ENCODE measurements at places on chromosomes 1 and 21.
A peak's percentile ranks its signal among the peaks of the same experiment; 100 is the strongest.

DNA sequence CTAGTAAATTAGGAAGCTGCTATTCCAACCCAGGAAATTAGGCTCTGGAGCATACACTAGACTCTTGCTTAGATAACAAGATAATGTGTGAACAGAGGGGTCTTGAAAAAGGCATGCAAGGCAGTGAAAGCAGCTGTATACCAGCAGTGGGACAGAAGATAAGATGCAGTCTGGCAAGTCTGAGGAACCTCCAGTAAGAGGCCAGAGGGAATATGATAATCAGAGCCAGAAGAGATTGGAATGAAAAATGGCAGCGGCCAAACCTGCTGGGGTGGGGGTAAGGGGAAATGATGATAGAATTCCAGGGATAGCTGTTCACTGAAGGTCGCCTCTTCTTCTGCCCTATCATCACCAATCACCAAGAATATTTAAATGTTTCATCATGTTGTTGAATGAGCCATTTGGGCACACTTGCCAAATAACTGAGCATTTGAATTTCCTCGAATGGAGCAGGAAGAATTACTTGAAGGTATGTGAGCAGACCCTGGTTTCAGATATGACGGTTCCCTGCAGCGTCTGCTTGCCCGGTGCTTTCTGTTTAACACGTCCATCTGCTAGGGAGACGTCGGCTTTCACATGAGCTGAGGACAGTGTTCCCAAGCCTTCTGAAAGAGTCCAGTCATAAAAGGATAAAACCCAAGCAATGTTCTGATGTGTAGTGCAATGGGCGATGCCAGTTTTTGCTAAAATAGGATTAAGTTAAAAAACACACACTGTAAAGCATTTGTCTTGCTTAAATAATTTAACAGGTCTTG lies 173.3 kb downstream of the RWDD3 start:
- no peak for DNase-seq

GRCh38 chr1:60569189-60569588 lies 495.6 kb upstream of the C1orf87 start:
- no peak for DNase-seq

DNA sequence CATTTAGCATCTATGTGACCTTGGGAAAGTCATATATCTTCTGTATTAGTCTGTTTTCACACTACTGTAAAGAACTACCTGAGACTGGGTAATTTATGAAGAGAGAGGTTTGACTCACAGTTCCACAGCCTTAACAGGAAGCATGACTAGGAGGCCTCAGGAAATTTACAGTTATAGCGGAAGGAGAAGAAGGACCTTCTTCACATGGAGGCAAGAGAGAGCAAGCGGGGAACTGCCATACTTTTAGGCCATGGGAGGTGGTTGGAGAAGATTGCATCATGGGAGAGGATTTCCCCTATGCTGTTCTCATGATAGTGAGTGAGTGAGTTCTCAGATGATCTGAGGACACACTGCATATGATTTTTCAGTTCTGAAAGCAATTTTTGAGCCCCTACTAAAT lies 87.9 kb downstream of the CLEC20A start:
- no peak for DNase-seq

- peak; percentile 47 for DNase-seq
Observed at GRCh38 chr1:212286556-212287131, 1.4 kb downstream of the PPP2R5A start.

GRCh38 chr1:73411479-73411878 lies 786.5 kb downstream of the LRRIQ3 start:
- DNase-seq: peak; percentile 92

DNA sequence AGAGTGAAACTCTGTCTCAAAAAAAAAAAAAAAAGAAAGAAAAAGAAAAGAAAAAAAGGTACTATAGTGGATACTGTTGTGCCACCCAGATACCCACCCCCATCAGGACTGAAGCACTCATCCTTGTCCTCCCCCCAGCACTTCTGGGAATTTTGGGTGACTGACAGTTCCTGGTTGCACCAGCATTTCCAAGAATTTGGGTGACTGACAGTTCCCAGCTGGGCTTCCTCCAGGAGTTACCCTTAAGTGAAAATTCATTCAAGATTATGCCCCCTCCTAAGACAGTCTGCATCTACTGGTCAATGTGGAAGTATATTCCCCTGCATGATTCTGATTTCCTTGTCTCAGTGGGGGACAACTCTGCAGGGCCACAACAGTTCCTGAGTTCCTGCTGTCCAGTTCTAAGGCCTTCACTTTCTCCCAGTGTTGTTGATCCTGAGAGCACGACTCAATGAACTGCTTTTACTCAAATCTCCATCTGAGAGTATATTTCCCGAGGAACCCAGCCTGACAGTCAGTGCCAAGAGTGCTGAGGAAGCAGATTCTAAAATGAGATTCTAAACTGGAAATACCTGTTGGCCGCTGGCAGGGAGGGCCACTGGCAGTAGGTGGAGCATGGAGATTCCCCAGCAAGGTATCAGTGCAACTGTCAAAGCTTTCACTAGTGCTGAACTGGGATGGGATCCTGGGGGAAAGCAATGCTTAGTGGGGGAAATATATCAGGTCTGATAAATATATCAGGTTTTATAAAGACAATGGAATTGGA lies 18.5 kb downstream of the RIIAD1 start:
- peak; percentile 82 for DNase-seq

DNA sequence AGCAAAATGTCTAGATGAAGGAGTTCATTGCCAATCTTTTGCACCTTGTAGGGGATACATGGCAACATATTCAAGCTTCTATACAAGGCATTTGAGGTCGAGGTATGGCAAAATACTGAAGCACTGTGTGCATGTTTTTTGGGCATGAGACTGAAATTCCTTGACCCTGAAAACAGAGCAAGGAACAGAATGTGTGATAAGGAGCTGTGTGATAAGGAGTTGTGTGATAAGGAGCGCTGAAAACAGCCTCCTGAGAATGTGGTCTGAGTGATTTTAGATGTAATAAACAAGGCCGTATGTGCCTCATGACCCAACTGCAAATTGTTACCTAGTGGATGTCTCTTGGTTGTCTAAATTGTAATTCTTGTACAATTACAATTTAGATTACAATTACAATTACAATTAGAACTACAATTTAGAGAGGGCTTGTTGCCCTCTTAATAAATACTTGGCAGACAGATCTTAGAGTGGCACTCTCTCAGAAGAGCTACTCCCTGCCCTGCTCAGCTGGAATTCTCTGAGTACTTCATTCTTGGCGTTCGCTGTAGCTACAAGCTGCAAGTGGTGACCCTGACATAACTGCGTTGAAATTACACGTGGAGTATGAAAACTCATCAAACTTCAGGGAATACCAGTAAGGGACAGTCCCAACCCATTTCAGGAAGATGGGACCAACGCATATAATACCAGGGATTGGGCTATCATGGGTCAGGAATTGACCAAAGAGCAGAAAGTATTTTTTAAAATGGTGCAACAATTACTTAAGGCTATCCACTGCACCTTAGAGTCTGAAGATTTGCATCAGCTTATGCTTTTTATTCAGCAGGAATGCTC lies 20.0 kb upstream of the ITLN1 start:
- no peak for DNase-seq

- DNase-seq: peak; percentile 38
Observed at GRCh38 chr21:38311765-38312164, 55.0 kb downstream of the KCNJ15 start.

- DNase-seq: no peak
Observed at GRCh38 chr1:97204468-97204867, 482.9 kb downstream of the PTBP2 start.

DNA sequence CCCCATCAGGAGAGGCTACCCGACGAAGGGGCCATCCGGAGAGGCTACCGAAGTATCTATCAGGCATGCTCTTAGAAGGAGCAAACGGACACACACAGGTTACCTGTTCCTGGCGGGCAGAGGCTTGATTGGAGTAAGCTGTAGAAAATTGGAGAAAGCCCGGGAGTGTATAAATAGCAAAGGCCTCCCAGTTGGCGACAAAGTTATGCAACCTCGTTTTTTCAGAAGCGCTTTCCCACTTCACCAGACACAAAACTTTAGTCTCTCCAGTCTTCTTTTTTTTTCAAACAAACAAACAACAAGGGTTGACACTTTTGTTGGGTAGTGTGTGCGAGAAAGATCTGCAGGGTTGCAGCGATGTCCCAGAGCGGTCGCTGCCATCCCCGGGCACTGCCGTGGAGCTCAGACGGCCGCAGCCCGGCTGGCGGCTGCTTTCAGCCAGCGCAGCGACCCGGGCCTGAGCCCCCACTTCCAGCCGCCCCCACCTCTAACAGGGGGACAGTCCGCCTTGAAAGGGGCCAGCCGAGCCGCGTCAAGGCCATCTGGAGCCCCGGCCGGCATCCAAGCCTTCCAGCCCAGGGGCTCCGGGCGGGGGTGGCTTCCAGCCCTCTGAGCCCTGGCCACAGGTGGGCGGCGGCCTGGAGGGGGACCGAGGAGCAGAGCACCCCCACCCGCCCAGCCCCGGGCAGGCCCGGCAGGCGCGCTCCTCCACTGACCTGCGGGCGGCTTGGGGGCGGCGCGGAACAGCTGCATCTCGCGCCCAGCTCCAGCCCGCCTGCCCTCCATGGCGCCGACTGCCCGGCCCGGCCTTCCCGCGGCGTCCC lies 616 bp downstream of the MCOLN3 start:
- peak; percentile 65 for DNase-seq

DNA sequence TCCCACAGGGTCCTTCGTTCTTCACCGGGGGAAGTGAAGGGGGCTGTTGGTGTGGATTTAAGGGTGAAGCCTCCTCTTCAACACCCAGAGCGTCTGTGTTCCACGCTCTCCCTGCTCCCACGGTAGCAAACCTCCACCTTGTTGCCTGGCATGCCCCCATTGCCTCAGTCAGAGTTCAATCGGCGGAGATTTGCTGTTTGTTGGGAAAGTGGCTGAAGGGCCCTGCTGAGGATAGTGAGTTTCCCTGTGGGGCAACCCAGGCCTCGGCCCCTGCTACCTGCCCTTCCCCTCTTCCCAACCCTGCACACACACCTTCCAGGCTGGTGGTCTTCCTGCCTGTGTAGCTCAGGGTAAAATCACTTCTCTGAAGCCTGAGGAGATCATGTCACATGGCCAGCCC lies 60.5 kb downstream of the TOR1AIP2 start:
- DNase-seq: no peak

GRCh38 chr1:155835548-155835947 lies 21.5 kb downstream of the GON4L start:
- no peak for DNase-seq

GRCh38 chr1:12616709-12617373 lies 1.2 kb downstream of the DHRS3 start:
- peak; percentile 73 for DNase-seq

GRCh38 chr1:67647814-67648358 lies 37.1 kb upstream of the GADD45A start:
- peak; percentile 41 for DNase-seq

DNA sequence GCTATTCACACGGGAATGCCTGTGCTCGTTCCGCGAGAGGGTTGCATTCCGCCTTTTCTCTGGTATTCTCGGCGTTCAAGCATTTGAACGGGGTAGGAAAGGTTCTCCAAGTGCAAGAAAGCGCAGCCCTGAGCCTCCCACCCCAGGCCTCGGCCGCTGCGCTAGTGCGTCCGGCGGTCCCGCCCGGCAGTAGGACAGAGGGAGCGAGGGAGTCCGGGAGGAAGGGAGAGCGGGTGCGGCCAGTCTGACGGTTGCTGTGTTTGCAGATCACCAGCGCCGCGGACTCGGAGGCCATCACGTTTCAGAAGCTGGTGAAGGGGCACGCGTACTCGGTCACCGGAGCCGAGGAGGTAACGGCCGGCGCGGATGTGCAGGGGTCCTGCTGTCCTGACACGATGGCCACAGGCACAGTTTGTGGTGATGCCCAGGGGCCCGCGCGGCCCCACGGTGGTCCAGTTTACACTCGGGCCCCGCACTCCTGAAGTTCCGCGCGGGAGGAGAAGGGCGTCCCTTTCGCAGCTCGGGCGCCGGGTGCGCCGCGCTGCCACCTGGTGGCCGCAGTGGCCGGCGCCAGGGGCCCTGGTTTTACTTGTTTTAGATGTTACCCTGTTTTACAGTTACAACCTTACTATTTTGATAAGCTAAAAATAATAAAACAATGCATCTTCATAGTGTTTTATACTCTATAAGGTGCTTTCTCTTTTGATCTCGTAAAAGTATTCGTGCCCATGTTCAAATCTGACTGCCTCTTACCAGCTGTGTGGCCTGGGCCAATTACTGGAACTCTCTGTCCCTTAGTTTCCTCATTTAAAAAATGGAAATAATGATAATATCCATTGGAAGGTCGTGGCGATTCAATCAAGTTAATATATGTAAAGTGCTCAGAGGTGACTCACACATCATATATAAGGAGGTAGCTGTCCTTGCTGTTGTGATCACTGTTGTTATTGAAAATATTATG lies 36.7 kb downstream of the CAPN2 start:
- DNase-seq: peak; percentile 86

GRCh38 chr1:225652729-225653462 lies at the start of gene ENAH:
TSS of gene ENAH (minus strand) at chr1:225653123. CDS start at chr1:225652690, 433 bp downstream.
- peak; percentile 95 for DNase-seq

All from DMS53 (cell line).